ENCODE measurements at places on chromosomes 12 and 14.

GRCh38 chr12:81597928-81598604, 161.1 kb downstream of the PPFIA2 start:
- no peak for DNase-seq

- no peak for DNase-seq
These were observed 84.0 kb downstream of the DCAF5 start for GRCh38 chr14:69068744-69069421.

DNA sequence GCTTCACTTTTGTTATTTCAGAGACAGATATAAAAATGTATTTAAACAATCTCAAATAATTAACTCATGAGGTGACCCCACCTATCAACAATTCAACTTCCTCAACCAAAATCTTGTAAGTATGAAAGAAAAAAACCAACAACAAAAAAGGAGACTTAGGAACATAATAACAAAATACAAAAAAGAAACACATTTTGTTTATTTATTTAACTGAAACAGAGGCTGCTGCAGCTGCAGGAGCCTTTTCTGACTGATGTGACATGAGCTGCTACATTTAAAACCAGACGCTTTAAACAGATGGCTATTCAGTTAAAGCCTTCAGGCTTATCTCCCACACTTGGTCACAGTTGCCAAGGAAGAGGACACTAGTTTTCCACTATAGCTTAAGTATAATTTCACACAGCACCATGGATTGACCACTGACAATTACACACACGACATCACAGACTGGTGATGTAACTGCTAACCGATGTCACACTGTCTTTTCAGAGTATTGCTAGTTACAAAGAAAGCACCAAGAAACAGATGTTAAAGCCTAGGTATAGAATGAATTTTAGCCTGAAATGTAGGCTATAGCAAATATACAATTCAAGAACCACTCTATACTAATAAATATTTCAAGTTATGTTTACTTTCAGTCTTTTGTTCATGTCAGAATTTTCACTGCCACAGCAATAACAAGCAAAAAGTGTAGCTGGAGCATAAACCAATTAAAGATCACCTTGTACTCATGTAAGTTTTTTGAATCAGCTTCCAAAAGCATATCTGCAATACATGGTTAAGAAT, 113.0 kb downstream of the MED13L start:
- no peak for DNase-seq

GRCh38 chr12:33476058-33476457, 36.4 kb upstream of the SYT10 start:
- no peak for DNase-seq

DNA sequence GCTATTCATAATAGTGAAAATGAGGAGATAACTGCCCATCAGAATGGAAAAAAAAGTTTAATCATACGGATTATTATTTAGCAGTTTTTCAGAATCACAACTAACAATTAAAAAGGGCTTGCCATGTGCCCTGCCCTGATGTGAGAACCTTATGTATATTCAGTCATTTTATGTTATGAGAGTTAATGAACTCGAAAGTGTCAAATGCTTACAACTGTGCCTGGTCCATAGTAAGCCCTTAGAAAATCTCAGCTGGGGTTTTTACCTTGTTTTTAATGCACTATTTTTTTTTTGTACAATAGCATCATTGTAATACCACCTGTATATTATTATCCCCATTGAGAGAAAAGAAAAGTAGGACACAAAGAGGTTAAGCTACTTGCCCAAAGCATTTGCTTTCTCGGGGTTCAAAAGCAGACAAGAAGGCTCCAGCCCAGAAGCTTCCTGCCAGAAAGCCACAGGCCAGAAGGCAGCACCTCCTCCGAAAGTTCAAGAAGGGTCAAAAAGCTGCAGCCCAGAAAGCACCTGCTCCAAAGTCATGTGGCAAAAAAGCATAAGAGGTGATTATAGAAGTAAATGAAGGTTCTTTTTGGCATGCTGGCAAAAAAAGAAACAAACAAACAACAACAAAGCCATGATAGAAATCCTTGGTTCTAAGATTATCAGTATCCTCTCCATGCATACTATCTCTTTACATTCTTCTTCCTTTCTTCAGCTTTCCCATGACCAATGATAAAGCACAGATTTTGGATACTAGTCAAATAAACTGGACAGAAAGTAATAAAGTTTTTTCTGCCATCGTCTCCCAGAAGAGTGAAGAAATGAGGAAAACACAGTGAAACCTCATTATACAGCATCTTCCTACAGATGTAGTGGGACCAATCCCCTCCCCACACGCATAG, 59.1 kb upstream of the NAP1L1 start:
- DNase-seq: peak; percentile 29

DNA sequence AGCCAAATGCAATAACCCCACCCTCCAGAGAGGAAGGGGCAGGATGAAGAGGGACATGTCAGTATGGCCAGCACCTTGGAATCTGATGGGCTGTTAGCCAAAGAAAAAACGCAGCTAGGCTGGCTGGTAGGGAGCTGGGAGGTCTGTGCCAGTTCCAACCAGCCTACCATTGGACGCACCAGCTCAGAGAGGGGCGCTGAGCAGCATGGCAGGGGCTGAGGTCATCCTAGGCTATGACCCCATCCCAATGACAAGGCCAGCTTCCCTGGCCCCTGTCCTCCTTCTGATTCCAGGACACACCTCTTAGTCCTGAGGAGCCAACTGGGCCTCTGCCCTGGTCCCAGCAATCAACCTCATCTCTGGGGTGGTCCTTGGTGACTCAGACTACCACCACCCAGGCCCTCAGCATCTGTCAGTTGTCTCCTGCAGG, 12.2 kb downstream of the ACTN1 start:
- no peak for DNase-seq

DNA sequence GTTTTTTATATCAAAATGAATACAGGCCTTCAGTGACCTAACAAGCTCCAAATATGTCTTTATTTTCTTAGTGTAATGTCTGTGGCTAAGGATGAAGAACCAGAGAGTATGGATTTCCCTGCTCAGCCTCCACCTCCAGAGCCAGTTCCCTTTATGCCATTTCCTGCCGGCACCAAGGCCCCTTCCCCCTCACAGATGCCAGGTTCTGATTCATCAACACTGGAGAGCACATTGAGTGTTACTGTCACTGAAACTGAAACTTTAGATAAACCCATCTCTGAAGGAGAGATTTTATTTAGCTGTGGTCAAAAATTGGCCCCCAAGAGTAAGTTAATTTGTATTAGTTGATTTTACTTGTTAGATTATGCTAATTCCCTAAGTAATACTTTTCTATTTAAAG, 61.0 kb downstream of the KIAA0586 start:
- no peak for DNase-seq

DNA sequence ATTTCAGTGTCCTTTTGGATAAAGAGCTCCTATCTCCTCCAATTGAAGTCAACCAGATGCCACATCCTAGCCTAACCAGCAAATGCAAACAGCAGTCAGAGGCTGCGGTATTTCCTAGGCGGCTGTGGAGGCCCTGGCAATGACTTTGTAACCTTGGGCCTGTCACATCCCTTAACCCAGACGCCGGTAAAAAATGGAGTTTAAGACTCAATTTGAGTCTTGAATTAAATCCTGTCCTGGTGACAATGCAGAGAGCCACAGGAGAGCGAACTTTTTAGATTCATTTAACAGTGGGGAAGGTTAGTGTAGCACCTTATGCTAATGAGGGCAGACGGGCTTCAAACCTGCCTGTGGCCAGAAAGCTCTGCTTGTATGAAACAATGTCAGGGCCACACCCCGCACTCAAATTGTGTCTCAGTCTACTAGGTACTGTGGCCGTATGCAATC, 1.3 kb downstream of the C12orf75 start:
- DNase-seq: no peak

DNA sequence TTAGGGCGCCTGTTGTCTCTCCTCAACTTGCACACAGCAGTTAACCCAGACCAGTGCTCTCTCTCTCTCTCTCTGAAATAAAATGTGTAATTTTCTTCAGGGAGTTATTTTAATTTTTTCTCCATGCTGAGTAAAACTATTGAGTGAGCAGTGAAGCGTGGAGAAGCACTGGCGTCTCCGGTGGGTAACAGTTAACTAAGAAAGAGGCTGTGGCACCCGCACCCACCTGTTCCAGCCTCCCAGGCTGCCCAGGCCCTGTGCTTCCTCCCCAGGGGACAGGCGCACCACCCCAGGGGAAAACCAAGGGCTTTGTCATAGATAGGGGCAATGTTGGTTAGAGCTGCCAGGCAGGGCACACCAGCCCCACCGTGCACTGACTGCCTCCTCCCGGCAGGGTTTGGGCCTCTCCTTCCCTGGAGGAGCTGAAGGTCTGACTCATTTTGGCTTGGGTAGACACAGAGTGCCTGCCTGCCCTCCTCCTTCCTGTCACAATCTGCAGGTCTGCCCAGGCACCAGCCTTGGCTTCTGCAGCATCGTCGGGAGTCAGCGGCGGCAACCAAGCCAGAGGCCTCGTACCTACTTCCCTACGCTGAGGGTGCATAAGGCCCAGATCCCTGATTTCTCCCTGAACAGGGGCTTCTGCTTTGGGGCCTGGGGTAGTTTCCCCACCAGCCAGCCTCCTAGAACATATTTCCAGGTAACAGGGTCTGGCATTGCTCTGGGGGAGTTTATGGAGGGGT, 3.9 kb downstream of the HOXC5 start:
- no peak for DNase-seq

- no peak for DNase-seq
These were observed 233.9 kb downstream of the GXYLT1 start for GRCh38 chr12:41910578-41911320.

Measured in B cell (primary cell).